ENCODE measurements at places on chromosomes 12 and 14. TPM values are rescaled to one million over a fixed set of nuclear protein-coding genes. Genes with fewer than 3 reads are reported as not detected.
A peak's percentile ranks its signal among the peaks of the same experiment; 100 is the strongest.

DNA sequence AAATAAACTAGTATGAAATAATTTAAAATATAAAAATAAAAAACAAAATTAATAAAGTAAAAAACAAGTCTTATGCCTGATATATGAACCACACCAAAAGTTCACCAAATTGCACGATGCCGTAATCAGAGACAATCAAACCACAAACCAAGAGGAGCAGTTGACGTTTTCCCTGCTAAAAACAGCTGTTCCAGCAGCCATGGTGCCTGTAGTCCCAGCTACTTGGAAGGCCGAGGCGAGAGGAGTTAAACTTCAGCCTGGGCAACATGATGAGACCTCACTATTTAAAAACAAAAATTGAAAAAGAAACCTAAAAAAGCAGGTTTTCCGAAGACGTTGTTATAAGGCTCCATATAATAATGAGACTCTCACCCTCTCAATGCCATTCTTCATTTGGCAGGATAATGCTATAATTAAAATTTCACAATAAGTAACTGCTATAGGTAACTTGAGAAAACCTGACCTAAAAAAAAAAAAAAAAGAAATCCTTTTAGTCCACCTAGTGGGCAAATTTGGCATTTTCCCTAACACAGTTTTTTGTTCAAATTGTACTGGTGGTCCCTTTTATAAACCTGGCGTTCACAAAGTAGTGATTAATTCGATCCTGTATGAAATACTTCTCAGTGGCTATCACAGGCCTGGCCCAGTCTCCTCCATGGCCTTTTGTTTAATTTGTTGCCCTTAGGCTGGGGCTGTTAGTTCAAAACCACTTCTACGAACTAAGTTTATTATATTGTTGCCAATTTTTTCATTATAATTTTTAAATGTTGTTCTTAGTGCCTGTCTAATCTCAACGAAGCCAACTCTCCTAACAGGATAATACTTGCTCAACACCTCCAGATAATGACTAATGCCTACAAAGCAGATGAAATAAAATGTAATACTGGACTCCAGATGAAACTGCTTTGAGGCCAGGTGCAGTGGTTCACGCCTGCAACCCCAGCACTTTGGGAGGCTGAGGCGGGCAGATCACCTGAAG is 62.1 kb downstream of the TNFAIP2 start:
- no peak overlapping the region for H3K4me3 ChIP-seq
- no peak overlapping the region for H3K27ac ChIP-seq
- no peaks in the 10 kb centered on the region for H3K4me1 ChIP-seq
- peaks cover 2% of the 10 kb centered on the region for H3K27me3 ChIP-seq
- H3K36me3 ChIP-seq: no peaks in the 10 kb centered on the region

The LALBA gene
- total RNA-seq: not detected

GRCh38 chr14:24098927-24099813 is 5.1 kb downstream of the PCK2 start:
- no peak for DNase-seq
- H3K27me3 ChIP-seq: no peaks in the 10 kb centered on the region
- H3K4me3 ChIP-seq: no peak overlapping the region
- H3K27ac ChIP-seq: no peak overlapping the region

The KCTD10 gene
- 40.5 TPM for total RNA-seq

GRCh38 chr14:59463787-59464485 is 1.2 kb downstream of the GPR135 start:
- no peak overlapping the region for H3K27ac ChIP-seq
- peak overlapping the region; percentile 60 for H3K4me3 ChIP-seq
- H3K27me3 ChIP-seq: no peaks in the 10 kb centered on the region
- peaks cover 10% of the 10 kb centered on the region for H3K4me1 ChIP-seq
- H3K36me3 ChIP-seq: no peaks in the 10 kb centered on the region
- no peak for DNase-seq

DNA sequence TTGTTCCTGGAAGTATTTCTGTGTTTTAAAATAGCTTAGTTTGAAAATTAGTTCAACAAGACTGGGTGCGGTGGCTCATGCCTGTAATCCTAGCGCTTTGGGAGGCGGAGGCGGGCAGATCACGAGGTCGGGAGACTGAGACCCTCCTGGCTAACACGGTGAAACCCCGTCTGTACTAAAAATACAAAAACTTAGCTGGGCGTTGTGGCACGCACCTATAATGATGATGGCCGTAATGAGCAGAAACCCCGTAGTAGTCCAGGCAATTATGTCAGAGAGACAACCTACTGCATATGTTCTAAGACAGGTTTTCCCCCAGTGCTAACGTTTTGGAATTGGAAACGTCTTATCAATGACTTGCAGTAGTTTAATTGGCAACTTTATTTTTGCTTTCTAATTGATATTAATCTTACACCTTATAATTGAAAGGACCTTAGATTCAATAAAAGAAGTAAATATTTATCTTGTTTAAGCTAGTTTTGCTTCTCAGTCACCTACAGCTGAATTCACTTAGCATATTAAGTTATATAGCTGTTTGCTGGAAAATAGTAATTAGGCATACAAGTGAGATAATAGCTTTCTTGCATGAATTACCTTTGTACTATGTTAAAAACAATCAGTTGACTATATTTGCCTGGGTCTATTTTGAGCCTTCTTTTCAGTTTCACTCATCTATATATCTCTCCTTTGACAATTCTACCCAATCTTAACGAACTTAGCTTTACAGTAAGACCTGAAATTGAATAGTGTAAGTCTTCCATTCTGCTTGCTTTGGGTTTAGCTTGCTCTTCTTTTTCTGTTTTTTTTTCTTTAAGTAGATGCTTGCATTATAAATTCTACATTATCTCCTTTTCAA is 15.6 kb downstream of the CLECL1 start:
- H3K27me3 ChIP-seq: no peaks in the 10 kb centered on the region
- H3K4me1 ChIP-seq: peaks cover 80% of the 10 kb centered on the region
- H3K36me3 ChIP-seq: peaks cover 7% of the 10 kb centered on the region
- no peak overlapping the region for H3K4me3 ChIP-seq
- no peak for DNase-seq
- H3K27ac ChIP-seq: peak overlapping the region; percentile 29

DNA sequence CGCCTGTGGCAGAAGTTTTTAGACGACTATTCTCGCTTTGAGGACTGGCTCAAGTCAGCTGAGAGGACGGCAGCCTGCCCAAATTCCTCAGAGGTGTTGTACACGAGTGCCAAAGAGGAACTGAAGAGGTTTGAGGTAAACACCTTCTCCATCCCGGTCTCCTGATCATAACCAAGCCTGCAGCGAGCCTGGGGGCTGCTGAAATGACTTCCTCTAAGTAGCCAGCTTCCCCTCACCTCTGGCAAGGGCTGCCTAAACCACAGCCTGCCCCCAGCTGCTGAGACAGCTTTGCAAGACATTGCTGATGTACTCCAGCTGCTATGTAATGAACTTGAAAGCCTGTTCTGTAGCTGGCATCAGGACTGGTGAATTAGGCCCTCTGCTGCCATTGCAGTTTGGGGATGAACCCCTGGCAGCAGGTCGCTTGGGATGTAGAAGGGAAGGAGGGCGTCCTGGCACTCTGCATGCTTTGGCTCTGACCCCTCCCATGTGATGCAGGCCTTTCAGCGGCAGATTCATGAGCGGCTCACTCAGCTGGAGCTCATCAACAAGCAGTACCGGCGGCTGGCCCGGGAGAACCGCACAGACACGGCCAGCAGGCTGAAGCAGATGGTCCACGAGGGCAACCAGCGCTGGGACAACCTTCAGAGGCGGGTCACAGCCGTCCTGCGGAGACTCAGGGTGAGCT is 84.6 kb downstream of the ESR2 start:
- peaks cover 5% of the 10 kb centered on the region for H3K4me1 ChIP-seq
- H3K27me3 ChIP-seq: no peaks in the 10 kb centered on the region
- H3K27ac ChIP-seq: no peak overlapping the region
- DNase-seq: peak; percentile 48

The ARMH4 gene
- not detected for total RNA-seq
